Stimulated activated CD8-positive, alpha-beta memory T cell treated with anti-CD3 and anti-CD28 coated beads, Interleukin-4, amount 100 ng/mL, for 4 hours (primary cell): ENCODE measurements at places on chromosomes 6 and 20.

- DNase-seq = no peak
These were observed 6.6 kb upstream of the SERPINB9 start for GRCh38 chr6:2909718-2910117.

DNA sequence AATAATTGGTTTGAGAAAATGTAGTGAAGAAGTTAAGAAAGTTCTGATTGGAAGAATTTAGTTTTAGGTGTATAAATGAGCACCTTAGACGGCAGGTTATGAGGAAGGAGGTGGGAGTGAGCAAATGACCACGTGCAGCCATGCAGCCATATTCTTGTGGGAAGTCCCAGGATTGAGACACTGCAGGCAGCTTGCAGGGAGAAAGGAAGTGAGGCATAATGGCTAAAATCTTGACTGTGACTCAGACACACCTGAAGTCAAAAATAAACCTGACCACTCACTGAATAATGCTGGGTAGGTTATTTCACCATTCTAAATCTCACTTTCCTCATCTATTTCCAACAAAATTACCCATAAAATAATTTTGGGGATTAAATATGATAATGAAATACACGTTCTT, 16.6 kb downstream of the DSE start:
- no peak for DNase-seq

GRCh38 chr20:47392721-47393073, 36.2 kb upstream of the ZMYND8 start:
- DNase-seq = no peak

- DNase-seq = no peak
These were observed 315.2 kb upstream of the SOX4 start for GRCh38 chr6:21278375-21278745.

DNA sequence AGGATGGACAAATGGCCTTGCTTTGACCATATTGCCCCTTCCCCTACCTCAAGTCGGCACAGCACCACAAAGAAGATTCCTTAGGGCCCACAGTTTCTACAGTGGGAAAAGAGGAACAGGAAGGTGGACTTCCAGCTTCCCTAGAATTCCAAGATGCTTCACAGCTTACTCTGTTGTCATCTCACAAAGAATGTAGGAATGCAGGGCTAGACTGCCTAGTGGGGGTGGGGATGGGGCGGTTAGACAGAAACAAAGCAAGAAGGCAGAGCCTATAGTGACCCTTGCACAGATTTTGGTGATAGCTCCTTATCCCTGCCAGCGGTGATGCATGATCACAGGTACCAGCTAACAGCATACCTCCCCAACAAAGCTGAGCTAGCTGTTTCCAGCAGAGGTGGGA, 607.6 kb upstream of the MAN1A1 start:
- DNase-seq = no peak
